Stimulated activated CD8-positive, alpha-beta memory T cell treated with anti-CD3 and anti-CD28 coated beads, Interleukin-12 subunit alpha, Interleukin-12 subunit beta, amount 100 ng/mL, for 1 hour (primary cell): ENCODE measurements at places on chromosomes 5 and 9.

GRCh38 chr9:79325501-79325900 lies 246.3 kb upstream of the TLE4 start:
- no peak for DNase-seq

GRCh38 chr5:14757850-14758249 lies 93.3 kb downstream of the OTULIN start:
- DNase-seq = no peak

GRCh38 chr9:133476036-133476931 lies 2.6 kb downstream of the SLC2A6 start:
- DNase-seq = no peak

DNA sequence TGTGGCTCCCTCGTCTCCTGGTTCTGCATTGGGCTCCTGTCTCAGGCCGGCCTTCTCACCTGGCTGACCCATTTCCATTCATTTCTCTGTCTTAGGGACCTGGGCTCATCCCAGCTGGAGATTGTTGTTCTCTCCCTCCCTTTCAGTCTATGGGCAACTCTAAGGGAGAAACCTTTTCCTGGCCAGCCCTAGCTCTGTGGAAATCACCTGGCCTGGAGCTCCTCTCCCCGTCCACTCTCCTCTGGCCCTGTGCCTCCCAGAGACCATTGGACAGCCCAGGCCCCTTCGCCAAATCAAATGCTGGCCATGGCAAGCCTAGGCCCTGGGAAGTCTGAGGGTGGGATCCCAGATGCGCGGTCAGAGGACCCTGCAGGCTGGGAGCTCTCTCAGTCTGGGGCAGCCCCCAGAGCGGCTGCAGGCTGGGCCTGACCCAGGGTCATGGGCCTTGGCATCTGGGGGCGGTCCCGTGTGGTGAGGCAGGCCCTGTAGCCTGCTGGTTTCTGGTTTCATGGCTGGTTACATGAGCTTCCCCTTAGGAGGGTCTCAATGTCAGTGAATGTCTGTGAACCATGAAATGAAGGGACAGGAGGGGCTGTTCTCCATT lies 253.5 kb downstream of the AOPEP start:
- no peak for DNase-seq

GRCh38 chr9:38178237-38178636 lies 109.2 kb upstream of the SHB start:
- DNase-seq = no peak

DNA sequence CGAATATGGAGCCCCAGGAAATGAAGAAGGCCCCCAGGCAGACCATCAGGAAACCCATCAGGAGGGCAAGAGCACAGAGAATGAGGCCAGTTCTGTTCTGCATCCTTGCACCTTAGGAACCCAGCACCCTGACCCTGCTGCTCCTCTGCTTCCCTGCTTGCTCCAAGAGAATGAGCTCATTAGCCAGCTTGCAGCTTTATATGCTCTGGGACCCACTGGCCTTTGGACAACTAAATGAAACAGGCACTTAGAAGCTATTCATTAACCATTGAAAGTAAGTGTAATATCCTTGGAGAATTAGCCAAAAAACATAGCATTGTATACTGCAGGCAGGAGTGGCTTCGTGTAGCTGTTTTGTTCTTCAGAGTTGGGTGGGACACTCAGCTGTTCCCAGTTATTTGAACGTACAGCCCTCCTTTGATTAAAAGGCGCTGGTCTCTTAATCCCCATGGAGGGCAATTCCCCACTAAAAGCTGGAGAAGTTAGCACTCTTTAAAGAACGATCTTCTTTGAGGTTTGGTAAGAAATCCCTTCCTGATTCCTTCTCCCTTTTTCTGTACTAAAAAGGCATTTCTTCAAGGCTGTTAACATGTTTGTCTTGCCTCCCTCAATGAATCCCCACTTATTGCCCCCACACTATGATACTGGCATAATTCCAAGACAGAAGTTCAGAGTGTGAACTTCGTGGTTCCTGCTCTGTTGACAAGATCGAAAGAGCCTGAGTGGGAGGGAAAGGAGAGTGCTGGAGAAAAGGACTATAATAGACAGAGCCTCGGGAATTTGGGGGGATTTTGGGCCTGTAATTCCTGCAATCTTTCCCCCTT lies at the start of gene TMEM252:
Gene TMEM252, minus strand, starts transcription at position 172 of the 824 bp plus-strand sequence. Its CDS starts 69 bp downstream, at position 103.
- no peak for DNase-seq

- no peak for DNase-seq
Measured at GRCh38 chr9:134811673-134812342, 68.8 kb upstream of the FCN2 start.

GRCh38 chr5:149561848-149562247 lies 10.6 kb upstream of the CSNK1A1 start:
- DNase-seq = no peak

DNA sequence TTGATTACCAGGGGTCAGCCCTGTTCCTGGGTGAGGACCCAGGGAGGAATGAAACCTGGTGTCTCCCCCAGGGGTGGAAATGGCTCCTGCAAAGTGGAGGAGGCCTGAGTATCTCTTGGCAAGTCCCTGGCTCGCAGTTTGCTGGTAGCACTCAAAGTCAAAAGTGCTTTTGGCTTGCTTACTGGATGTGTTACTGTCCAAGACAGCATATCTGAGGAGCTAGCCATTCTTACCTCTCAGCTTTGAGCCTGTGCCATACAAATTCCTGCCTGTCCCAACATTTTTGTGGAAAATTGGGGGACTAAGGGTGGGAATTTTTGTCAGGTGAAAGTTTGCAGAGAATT lies 9.9 kb downstream of the ZNF618 start:
- no peak for DNase-seq

- DNase-seq = no peak
Measured at GRCh38 chr9:99858087-99858486, 36.4 kb downstream of the NR4A3 start.

GRCh38 chr5:76050134-76050533 lies 33.0 kb upstream of the SV2C start:
- no peak for DNase-seq

DNA sequence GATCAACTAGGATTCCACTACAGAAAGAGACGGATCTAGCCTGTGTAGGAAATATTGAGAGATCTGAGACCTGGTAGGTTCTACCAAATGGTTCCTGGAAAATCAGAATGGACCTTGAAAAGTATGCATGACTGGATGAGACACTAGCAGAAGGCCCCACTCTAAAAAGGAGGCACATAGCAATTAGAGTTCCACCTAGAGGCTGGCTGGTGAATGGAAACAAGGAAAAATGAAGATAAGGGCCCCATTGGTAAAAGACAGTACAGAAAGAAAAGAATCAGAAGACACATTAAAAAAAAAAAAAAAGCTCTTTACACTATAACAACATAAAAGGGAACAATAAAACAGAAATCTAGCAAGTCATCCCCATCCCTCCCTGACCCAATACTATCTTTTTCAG lies 518.5 kb downstream of the NR2F1-AS1 start:
- no peak for DNase-seq

GRCh38 chr5:39928709-39929108 lies 503.9 kb upstream of the DAB2 start:
- no peak for DNase-seq

DNA sequence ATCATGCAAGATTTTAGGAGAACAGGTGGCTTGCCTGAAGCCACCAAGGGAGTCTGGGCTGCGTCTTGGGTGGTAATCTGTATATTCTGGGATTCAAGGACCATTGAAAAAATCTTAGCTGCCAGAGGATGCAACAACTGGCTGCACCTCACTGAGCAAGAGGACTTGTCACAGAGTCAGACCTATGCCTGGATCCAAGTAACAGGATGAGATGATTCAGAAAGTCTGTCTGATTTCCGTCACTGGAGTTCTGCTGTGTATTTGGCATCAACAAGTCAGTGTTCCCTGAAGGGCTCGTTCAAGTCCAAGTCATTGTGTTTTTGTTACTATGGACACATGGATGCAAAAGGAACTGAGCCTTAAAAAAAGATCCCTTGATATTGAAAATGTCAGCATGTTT lies 37.8 kb upstream of the CARTPT start:
- DNase-seq = no peak

DNA sequence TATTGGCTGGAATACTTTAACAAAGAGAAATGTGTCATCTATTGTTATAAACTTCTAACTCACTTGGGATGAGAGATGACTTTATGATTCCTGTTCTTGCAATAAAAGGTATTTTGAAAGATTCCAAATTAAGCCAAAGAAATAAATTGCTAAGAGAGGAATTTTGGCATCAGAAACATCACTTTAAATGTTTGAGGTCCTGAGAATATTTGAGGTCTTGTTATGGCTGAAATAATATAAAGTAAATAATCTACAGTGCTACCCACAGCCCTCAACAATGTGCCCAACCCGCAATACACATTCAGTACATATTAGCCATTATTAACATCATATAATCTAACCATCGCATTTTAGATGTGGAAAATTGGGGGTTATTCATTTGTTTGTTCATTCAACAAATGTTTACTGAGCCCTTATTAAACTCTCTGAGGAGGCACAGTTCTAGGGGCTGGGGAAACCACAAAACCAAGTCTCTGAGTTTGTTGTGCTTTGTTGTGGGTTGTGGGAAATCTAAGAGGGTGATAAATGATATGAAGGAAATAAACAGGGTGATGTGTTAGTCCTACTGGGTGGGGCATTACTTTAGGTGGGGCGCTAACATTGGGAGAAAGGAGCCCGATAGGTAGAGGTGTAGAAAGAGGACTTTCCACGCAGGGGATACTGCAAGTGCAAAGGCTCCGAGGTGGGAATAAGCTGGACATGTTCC lies 135.2 kb upstream of the CLINT1 start:
- no peak for DNase-seq

- DNase-seq = no peak
Measured at GRCh38 chr9:137026828-137027227, 1.2 kb downstream of the ABCA2 start.
